ENCODE measurements at places on chromosomes 12 and 14. TPM values are rescaled to one million over a fixed set of nuclear protein-coding genes. Genes with fewer than 3 reads are reported as not detected.

C1R gene
- total RNA-seq = 966 TPM

CABP1 gene
- 0.88 TPM for total RNA-seq

PKP2 gene
- total RNA-seq = 0.64 TPM

GYS2 gene
- total RNA-seq = not detected

CPNE6 gene
- not detected for total RNA-seq

KRT86 gene
- not detected for total RNA-seq

PTPN6 gene
- 1.0 TPM for total RNA-seq

PLEKHD1 gene
- not detected for total RNA-seq

FOXG1 gene
- not detected for total RNA-seq

Data from epithelial cell of alveolus of lung (primary cell).